Inflammatory macrophage treated with lipopolysaccharide for 1 hour (primary cell): ENCODE measurements at places on chromosomes 13 and 19.

DNA sequence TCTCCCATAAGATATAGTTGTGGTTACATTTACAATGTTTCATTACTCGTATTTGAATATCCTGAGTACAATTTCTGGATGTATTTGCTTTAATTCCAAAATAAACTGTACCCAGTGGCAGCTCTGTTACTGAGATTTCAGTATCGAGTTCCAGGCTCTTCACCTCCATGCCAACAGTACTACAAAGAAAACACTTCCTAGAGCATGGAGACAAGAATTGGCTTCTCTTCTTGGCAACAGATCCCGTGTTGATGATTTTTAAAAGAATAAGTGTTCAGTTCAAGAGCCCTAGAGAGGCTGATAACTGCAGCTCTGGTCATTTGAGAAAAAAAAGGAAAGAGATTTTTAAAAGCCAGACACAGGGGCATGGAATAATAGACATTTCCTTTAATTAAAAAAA lies 302.8 kb downstream of the EFNB2 start:
- DNase-seq = no peak

DNA sequence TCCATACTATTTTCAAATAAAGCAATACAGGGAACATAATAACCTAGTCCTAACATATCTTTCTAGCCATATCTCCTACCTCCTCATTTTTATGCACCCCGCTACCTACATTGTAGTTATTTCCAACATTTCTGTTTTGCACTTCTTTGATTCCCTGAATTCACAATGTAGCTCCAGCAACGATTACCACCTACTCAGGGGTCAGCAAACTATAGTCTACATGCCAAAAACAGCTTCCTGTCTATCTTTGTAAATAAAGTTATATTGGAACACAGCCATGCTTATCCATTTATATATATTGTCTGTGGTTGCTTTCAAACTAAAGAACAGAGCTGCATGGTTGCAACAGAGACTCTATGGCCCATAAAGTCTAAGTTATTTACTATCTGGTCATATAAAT lies 16.7 kb downstream of the MYCBP2 start:
- no peak for DNase-seq

GRCh38 chr13:76813000-76813691 lies 73.1 kb downstream of the KCTD12 start:
- no peak for DNase-seq

DNA sequence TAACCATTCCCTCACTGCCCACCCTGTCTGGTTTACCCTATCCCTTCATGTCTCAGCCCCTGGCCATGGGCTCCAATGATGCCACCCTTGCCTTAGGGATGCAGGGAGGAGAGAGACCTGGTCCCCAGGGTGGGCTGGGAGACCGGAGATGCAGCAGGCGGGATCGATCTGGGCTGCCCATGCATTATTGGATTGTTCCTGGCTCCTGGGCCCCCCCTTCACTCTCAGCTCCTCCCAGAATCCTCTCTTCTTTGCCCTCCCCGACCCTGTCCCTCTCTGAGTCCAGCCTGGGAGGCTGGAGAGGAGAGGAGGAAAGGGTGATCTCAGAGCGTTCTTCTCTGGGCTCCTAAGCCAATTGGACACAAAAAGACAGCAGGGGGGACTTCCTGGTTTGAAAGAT lies 5.8 kb downstream of the KASH5 start:
- DNase-seq = no peak

DNA sequence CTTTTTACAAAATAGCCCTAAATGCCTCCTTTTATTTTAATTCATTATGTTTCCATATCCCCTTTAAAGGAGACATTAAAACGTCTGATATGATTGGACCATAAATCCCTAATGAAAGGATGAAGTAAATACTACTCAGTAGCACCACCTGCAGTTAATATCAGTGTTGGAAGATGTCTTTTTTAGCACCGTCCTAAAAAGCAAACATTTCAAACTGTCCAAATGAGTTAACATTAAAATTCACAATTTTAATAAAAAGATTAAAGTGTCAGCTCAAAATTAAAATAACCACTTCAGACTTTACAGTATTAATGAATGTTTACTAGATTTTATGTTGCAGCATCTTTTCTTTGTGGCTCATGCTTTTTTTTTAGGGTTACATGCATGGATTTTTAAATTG lies 12.3 kb downstream of the ZNF507 start:
- no peak for DNase-seq

GRCh38 chr13:113616281-113616906 lies 31.8 kb downstream of the TFDP1 start:
- DNase-seq = peak; percentile 56

DNA sequence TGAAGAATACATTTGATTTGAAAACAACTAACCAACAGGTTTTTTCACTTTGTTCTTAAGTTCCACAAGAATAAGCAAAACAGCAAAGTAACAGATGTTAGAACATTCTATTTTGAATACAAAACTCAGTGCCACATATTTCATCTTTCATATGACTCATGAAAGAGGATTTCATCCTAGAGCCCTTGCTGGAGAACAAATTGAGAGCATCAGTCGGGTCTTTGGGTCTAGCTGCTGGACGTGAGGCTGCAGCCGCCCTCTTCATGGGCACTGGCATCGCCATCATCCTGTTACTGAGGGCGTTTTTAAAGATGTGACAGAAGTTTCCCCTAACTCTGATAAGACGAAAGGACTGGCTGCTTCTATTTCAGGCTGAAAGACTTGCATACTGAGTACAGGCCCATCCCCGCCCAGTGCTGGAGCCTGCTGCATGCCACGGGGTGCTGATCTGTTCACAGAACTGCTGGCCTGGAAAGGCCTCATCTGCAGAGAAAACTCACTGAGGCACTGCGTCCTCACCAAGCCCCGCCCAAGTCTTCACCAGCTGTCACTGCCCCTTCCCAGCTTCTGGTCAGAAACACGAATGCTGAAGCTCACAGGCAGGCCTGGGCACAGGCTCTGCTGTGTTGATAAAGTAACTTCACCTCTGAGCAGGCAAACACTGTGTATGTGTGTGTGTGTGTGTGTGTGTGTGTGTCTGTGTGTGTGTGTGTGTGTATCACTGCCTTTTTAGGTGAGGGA lies 101.4 kb downstream of the TUBGCP3 start:
- no peak for DNase-seq

DNA sequence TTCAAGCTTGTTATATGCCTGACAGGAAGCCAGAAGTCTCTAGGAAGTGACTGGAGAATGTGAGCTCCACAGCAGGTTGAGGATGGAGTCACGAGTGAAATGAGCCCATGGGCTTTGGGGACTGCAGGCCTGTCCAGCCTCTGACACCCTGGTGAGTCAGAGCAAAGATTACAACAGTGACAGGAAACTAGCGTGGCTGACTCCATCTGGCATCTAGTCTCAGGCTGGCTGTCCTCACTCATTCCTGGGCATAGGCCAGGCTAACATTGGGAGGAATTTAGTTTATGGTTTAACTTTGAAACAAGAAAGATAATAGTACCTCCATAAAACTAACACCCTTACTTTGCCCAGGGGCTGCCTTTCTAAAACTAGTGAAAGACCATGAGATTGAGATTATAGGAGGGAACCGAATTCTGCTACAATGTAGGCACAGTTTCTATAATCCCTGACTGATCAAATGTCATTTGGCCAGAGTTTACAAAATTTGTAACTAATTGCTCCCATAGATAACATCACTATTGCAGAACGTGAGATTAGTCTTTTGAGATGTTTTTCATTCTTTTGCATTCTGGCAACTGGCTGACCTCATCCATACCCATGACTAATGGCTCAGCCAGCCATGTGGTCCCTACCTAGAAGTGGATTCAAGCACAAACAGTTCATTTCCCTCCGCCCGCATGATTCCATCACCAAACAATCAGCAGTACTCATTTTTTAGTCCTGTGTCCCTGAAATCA lies 28.4 kb downstream of the PSG1 start:
- no peak for DNase-seq

DNA sequence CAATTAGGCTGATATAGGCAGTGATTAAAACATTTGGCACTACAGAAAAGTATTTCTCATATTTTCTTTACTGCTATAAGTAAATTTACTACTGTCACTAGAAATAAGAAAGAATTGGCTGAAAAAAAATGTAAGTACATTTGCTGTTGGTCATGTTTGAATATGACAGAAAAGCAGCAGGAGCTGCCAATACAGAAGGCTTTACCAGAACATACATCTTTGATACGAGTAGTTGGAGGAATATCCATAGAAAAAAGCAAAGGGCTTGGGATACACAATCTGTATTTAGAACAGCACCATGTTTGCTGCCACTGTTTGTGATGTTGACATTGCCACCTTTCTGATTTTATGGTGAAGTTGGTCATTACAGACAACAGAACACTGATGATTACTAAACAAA lies 21.6 kb downstream of the PCDH9 start:
- no peak for DNase-seq

GRCh38 chr13:95120650-95121049 lies 180.6 kb downstream of the ABCC4 start:
- DNase-seq = no peak

- DNase-seq = peak; percentile 20
Measured at GRCh38 chr13:35649162-35649561, 172.7 kb upstream of the MAB21L1 start.

DNA sequence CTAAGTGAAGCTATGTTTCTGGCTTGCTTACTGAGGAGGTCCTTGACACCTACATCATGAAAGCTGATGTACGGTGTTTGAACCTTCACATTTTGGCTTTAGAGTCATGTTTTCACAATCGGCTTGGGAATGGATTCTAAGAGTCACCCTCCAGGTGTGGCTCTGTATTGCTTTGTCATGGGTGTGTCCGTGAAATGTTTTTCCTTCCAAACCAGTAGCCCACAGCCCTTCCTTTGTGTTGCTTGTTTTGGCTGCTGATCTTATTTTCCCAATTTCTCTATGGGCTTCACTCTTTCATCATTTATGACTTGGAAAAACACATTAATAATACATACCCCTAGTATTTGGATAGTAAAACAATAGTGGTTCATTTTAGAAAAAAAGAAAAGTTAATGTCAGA lies 240.6 kb downstream of the GGACT start:
- no peak for DNase-seq

GRCh38 chr19:43675906-43676305 lies 5.9 kb upstream of the PLAUR start:
- no peak for DNase-seq

DNA sequence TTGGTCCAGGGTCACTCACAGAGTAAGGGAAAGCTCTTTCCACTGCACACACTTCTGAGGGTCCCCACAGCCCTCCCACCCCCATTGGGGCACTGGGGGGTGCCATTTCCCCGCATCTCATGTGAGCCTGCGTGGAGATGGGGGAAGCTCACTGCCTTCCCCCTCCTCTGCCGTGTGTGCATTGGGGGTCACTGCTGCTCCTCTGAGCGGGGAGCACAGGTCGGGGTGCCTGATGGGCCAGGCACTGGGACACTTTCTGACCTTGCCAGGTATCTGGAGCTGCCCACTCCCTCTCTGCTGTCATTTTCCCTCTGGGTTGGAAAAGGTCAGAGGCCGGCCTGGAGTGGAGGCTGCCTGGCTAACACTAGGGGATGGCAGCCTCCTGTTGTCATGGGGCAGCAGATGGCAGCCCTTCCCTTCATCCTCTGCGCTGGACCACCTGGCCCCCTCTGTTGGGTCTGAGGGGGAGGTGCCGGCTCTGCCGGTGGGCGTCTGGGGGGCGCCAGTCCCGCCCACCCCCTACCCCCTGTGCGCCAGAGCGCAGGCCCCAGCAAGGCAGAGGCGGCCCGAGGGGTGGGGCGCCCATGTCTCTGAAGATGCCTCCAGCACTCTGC lies 9.1 kb downstream of the SSBP4 start:
- no peak for DNase-seq

- DNase-seq = no peak
Measured at GRCh38 chr13:107069108-107069776, 501.3 kb upstream of the ARGLU1 start.

DNA sequence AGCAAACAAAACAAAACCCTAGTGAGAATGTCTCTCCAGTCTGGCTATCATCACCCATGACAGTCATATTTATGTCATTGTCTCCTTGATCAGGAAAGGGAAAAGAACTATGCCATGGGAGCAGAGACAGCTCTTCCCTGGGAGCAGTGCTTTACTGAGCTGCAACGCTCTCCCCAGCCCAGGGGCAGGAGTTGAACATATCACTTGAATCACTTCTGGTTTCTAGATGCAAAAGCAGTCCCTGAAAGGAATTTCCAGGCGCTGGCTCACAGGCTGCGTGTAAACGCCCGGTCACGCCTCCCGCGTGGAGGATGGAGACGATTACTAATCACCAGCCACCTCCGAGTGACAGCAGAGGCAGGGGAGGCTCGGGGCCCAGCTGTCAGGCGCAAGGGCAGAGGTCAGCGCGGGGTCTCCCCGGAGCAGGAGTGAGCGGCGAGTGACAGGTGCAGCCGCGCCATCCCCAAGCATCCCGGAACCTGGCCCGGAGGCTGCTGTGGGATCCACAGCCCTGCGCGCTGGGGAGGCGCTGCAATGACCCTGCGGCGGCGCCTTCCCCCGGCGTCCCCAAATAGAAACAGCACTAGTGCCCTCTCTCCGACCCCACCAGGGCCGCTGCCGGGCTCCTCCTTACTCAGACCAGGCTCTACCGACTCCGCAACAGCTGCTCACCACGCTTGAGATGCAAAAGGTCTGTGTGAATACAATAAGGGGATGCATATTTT lies 23.5 kb upstream of the DCLK1 start:
- DNase-seq = peak; percentile 7

GRCh38 chr13:23473221-23473620 lies 39.7 kb upstream of the SACS start:
- DNase-seq = no peak

- DNase-seq = no peak
Measured at GRCh38 chr19:51253088-51253806, 2.4 kb downstream of the SIGLECL1 start.

DNA sequence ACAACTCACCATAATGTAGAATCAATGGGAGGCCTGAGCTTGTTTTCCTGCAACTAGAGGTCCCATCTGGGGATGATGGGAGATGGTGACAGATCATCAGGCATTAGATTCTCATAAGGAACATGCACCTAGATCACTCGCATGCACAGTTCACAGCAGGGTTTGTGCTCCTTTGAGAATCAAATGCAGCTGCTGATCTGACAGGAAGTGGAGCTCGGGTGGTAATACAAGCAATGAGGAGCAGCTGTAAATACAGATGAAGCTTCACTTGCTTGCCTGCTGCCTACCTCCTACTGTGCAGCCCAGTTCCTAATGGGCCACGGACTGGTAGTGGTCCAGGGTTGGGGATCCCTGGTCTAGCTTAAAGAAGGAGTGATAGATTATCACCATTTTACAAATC lies 33.0 kb downstream of the KPNA3 start:
- DNase-seq = no peak
